ENCODE measurements at places on chromosomes 7 and 10. TPM values are rescaled to one million over a fixed set of nuclear protein-coding genes. Genes with fewer than 3 reads are reported as not detected.

Gene SLC26A3
- not detected for total RNA-seq

GRCh38 chr10:132827861-132828539, 42.1 kb upstream of the NKX6-2 start:
- peaks cover 5% of the 10 kb centered on the region for H3K27me3 ChIP-seq
- no peaks in the 10 kb centered on the region for H3K4me1 ChIP-seq
- no peak for DNase-seq

Gene ADCYAP1R1
- total RNA-seq: 39.3 TPM

DNA sequence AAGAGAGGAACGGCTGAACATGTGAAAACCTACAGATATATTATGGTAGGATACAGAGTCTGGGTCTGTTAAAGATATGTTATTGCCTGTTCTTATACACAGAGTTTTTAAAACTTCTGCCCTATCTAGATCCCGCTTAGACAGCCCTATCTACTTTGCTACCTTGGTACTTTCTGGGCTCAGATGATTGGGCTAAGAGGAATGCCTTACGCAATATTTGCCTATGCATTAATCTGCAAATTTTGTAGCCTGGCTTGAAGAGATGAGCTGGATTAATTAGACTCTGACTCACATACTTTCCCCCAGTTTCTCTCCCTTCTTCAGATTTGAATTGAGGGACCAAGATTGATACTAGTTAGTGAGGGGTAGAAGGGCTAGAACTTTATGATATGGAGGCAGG, 33.6 kb upstream of the A1CF start:
- DNase-seq: no peak
- no peaks in the 10 kb centered on the region for H3K4me1 ChIP-seq
- no peak overlapping the region for H3K4me3 ChIP-seq
- H3K27ac ChIP-seq: no peak overlapping the region
- H3K27me3 ChIP-seq: peaks cover 2% of the 10 kb centered on the region

Data from endothelial cell (in vitro differentiated cells).